Activated CD4-positive, alpha-beta T cell treated with anti-CD3 and anti-CD28 coated beads, Interleukin-2, amount 50 U/mL, for 48 hours (primary cell): ENCODE measurements at places on chromosomes 16 and 17.

- no peak for DNase-seq
Measured at GRCh38 chr17:29070781-29071180, 27.8 kb downstream of the PIPOX start.

DNA sequence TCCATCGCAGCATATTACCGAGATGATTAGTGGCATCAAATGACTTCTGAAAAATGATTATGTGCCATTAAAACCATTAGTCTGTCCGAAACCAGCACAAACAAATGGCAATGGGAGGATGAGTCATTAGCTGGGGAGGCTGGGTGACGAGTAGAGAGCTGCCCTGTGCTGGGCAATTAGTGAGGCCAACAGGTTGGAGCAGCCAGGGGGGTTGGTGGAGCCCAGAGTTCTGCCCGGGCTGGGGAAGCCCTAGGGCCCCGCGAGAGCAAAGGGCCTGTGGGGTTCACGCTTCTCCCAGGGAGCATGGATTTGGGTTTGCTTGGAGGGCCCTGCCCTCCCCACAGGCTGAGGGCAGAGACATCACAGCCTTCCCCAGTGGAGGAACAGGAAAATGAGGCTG is 152.1 kb upstream of the RPL38 start:
- DNase-seq, result no peak

DNA sequence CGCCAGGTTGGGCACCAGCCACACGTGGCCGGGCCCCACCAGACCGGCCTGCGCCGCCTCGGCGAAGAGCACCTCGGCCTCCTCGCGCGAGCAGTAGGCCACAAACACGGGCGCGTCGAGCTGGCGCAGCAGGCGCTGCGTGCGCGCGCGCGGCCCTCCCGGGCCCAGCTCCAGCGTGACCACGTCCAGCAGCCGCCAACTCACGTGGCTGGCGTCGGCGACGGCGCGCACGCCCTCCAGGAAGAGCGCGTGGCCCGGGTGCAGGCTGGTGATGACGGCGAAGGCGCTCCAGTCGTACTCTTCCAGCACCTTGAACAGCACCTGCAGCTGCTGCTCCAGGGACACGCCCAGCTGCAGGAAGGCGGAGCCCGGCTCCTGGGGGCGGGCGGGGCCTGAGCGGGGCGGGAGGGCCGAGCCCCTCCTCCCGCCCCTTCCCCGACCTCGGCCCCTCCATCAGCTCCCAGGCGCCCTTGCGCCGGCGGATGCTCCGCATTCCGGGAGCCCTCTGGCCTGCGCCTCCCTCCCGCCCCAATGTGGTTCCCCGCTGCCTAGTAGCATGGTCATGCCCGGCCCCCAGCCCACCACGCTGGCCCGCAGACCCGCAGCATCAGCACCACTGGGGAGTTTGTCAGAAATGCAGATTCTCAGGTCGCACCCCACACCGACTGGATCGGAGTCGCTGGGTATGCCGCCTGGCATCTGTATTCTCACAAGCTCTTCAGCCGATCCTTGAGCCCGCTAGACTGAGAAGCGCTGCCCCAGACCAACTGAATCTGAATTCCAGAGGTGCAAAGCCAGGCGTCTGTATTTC is 7.2 kb downstream of the GRIN2C start:
- peak; percentile 60 for DNase-seq

- DNase-seq, result no peak
Measured at GRCh38 chr16:7278636-7279035, 54.0 kb upstream of the RBFOX1 start.

- no peak for DNase-seq
Measured at GRCh38 chr17:19727501-19728078, 11.2 kb upstream of the SLC47A2 start.

DNA sequence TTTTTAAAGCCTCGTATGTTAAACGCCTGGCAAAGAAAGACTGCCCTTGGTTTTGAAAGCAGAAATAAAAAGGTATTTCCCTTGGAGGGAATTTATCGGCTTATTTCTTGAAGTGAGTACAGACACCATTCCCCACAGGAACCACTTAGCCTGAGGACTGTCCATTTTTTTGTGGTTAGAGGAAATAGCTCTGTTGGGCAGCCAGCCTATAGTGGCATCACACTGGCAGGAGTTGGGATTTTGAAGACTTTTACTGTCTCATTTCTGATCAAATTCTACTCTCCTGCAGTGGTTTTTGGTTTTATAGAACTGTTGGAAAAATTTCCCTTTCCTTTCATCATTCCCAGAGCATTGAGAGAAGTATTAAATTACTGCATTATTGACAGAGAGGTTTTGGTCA is 34.1 kb upstream of the CDC6 start:
- no peak for DNase-seq

DNA sequence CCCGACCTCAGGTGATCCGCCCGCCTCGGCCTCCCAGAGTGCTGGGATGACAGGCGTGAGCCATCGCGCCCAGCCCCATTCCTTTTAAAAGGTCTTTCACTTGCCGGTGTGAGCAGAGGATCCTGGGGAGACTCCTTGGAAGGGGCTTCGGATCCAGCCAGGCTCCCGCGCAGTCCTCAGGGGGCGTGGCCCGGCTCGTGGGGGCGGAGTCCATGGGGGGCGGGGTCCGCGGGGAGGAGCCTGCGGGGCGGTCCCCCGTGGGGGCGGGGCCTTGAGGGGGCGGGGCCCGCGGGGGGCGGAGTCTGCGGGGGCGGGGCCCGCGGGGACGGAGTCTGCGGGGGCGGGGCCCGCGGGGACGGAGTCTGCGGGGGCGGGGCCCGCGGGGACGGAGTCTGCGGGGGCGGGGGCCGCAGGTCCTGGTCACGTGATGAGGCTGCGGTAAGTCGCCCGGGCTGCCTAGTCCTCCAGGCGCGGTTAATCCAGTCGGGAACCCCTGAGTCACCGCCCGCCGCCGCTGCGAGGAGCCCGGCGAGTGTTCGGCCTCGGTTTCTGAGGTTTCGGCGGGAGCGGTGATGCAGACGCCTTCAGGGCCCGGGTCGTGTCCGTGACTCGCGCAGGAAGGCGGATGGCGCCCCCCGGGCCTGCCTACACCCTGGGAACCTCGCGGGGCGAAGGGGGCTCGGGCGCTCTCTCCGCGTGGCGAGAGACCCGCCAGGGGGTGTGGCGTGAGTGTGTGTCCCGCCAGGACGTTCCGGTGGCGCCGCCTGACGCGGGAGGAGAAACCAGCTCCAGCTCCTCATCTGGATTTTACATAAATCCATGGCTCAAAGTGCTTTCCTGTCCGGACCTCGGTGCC is 23.6 kb upstream of the ABR start:
- DNase-seq, result no peak

DNA sequence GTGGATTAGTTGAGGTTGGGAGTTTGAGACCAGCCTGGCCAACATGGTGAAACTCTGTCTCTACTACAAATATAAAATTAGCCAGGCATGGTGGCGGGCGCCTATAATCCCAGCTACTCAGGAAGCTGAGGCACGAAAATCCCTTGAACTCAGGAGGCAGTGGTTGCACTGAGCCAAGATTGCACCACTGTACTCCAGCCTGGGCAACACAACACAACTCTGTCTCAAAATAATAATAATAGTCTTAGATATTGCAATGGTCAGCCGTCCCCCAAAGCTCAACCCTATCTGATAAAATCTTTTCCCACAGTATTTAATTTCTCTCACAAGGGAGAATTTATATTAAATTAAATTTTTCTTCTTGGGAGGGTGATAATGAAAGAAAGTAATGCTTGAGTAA is 169.6 kb downstream of the XYLT1 start:
- no peak for DNase-seq

DNA sequence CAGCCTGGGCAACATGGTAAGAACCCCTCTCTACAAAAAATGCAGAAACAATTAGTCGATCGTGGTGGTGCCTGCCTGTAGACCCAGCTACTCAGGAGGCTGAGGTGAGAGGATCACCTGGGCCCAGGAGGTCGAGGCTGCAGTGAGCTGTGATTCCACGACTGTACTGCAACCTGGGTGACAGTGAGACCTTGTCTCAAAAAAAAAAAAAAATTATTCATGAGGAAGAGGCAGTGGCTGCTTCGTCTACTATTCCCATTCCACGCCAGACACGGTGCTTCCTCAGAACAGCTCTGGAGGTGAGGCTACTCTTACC is 52.2 kb upstream of the GSE1 start:
- no peak for DNase-seq

DNA sequence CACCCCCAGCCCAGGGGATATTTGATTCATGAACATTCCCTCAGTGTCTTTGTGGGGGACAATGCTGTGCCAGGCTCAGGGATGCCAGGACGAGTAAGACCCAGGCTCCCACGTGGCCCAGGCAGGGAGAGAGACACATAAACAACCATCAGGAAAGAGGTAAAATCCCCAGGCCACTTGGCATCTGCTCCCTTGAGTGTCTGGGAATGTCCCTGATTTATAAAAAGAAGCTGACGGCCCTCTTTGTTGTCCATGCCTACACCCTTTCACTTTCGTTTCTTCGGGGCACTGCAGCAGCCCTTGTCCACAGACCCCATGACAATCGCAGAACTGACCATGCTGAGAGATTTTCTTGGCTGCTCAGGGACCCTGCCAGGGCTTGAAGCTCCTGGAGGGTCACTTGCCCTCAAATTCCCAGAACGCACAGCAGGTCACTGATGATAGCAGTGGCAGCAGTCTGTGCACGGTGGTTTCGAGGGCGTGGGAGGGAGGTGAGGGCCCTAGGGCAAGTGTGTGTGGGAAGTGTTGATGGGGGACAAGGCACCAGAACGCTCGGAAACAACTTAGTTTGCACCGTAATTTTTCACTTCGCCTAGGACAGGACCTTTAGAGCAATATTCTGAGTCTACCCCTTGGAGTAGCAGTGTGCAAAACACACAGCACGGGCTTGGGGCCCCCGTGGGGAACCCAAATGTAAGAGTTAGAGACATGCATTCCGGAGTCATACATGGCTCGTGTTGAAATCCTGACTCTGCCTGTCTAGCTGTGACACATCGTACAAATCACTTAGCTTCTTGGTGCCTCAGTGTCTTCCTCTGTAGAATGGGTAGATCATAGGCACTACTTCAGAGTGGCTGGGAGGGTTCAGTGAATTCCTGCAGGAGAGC is 4.7 kb downstream of the NOD2 start:
- peak; percentile 76 for DNase-seq
